Hematopoietic multipotent progenitor cell treated with erythropoietin and hydrocortisone succinate and interleukin-3 and kit ligand, for 17 days (in vitro differentiated cells): ENCODE measurements at places on chromosomes 2 and 18.

- DNase-seq = no peak
Observed at GRCh38 chr18:9474108-9474982, 968 bp upstream of the RALBP1 start.

DNA sequence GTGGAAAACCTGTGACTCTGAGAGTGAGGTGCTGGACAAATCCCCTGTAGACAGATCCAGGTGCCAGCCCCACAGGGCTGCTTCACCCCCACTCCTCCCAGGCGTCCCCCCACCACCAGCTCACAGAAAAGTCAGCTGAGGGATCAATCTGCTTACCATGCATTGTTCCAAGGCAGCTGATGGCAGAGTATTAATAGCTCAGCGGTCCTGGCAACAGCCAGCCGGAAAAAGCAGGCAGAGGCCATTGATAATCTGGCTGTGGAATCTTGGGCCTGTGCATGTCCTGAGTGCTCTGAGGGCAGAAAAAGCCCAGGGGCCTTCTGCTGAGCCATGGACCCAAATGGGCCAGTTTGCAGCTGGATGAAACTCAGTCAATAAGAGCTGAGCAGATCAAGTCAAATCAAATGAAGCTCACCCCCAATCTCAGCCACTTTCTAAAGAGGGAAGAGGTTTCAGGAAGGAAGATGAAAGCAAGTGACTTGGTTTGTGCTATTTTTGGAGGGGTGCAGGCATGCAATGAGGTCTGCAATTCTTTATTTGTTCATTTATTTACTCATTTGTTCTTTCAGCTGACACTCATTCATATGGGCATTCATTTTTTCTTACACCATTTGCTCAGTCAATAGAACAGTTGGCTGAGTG, 63.4 kb downstream of the GYPC start:
- DNase-seq = no peak

DNA sequence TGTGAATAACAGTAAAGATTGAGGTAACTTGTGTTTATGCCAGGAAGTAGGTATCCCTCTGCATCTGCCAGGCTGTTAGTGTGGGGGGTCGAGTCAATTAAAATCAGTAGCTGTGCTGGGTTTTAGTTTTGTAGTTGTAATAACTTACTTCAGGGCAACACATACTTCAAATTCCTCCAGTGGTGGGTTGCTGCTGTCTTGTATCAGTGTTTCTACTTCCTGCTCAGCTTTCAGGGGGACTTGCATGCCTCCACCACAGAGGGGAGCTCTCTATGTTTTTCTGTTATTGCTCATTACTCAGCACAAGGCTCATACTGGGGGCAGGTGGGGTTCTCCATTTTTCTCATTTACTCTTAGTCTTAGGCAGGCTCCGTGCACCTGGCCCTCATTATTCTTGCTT, 136.8 kb downstream of the CAPN13 start:
- no peak for DNase-seq

DNA sequence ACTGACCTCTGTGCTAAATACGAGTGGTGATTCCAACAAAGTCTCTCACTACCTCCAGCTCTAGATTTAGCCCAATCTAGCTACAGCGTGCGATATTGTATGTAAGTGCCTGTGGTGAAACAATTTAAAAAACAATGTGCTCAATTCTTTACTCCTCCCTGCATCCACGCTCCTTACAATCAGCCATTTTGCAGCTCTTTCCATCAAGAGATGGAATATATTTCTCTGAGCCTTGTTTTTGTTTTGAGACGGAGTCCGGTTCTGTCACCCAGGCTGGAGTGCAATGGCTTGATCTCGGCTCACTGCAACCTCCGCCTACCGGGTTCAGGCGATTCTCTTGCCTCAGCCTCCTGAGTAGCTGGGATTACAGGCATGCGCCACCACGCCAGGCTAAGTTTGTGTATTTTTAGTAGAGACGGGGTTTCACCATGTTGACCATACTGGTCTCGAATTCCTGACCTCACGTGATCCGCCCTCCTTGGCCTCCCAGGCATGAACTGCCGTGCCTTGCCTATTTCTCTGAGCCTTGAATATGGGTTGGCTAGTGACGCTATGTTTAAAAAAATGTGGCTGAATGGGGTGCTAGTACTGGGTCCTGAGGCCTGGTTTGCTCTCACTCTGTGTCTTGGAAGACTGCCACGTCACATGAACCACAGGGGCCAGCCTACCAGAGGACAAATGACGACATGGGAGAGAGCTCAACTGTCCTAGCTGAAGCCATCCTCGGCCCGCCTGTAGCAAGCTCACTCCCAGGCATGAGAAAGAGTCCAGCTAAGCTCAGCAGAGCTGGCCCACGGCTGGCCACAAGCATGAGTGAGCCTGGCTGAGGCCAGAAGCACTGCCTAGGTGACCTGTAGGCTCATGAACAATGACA, 14.8 kb downstream of the WDFY1 start:
- DNase-seq = no peak

DNA sequence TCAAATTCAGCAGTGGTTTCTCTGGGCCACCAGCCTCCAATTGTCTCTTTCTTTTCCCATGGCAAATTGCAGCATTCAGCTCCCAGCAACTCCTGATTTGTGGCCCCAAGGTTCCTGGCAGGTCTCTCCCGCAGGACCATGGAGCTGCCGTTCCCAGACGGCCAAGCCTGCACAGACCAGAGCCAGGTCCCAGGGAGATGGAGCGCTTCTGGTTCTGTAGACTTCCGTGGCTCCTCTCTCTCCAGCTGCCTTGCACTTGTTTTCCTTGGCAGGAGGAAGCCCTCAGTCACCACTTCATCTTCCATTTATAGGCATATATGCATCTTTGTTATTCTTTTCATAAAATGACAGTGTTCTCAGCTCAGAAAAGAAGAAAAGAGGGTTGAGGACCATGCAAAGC, 21.7 kb downstream of the TNP1 start:
- no peak for DNase-seq

DNA sequence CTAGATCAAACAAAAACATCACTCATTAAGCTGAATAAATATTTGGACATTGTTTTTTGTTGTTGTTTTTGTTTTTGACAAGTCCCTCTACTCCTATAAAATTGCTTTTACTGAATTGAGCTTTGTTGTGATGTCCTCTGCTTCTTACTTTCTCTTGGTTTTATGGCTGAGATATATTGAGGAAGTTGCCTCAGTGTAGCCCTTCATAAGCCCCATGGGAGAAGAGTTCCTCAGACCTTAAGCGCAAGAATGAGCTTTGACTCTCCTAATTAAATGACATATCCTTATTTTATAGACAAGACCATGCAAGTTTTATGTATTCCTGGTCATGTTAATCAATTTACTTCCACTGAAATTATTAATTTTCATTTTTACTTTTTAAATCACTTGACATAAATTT, 54.9 kb downstream of the CERKL start:
- DNase-seq = no peak

- no peak for DNase-seq
Observed at GRCh38 chr2:230234845-230235244, 9.3 kb downstream of the SP140 start.

DNA sequence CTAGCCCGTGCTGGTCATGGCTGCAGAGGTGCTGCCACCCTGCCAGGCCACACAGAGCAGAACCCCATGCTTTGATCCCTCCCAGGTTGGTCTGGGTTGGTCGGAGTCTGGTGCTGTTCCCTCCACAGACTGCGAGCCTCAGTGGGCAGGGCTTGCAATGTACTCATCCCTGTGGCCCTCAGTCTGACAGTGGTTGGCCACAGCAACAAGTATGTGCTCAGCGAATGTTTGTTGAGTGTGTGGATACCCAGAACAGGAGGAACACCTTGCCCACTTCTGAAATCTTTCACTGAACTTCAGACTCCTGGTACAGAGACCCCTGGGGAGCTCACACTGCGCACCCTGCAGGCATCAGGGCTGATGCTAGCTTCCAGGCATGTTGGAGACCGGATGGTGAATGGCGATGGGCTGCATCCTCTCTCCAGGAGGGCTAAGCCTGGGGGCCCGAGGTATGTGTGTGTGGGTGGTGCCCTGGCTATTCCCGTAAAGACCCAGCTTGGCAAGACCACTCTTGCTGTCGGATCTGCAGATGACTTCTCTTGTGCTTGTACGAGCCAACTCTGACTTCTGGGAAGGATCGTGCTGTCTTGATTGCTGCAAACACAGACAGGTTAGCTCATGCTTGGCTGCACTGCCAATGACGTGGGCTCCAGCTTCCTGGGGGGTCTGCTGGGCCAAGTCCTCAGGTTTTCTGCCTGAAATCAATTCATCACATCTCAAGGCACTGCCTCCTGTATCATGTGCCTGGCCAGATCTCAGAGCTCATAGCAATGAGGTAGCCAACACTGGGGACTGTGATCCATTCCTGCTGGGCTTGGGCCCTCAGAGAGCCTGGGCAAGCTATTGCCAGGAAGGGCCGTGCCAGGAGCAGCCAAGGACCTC, 43.7 kb downstream of the RHOB start:
- DNase-seq = no peak

DNA sequence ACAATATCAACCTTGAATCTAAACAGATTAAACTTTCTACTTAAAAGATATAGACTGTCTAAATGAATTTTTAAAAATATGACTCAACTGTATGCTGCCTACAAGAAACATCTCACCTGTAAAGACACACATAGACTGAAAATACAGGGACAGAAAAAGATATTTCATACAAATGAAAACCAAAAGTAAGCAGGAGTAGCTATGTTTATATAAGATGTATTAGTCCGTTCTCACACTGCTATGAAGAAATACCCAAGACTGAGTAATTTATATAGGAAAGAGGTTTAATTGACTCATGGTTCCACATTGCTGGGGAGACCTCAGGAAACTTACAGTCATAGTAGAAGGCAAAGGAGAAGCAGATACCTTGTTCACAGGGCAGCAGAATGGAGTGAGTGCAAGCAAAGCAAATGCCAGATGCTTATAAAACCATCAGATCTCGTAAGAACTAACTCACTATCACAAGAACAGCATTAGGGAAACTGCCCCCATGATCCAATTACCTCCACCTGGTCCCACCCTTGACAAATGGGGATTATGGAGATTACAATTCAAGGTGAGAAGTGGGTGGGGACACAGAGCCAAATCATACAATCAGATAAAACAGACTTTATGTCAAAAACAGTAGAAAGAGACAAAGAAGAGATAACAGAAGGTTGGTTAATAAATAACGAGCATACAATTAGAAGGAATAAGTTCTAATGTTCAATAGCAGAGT, 214.4 kb upstream of the SLC39A10 start:
- DNase-seq = no peak

DNA sequence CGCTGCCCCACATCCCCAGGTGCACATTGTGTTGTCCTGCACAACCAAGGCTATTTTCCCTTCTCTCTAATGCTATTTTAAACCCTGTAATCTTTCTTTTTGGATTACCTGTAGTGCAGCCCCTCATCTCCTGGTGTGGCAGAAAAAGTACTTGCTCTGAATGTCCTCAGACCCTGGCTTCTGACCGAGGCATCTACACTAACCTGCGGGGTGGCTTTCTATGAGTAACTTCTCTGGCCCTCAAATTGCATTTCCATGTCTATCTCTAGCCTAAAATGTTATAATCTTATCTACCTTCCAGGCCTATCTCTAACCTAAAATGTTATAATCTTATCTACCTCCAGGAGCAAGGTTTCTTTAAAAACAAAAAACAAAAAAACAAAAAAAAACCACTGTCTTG, 18.2 kb upstream of the SP5 start:
- DNase-seq = no peak

DNA sequence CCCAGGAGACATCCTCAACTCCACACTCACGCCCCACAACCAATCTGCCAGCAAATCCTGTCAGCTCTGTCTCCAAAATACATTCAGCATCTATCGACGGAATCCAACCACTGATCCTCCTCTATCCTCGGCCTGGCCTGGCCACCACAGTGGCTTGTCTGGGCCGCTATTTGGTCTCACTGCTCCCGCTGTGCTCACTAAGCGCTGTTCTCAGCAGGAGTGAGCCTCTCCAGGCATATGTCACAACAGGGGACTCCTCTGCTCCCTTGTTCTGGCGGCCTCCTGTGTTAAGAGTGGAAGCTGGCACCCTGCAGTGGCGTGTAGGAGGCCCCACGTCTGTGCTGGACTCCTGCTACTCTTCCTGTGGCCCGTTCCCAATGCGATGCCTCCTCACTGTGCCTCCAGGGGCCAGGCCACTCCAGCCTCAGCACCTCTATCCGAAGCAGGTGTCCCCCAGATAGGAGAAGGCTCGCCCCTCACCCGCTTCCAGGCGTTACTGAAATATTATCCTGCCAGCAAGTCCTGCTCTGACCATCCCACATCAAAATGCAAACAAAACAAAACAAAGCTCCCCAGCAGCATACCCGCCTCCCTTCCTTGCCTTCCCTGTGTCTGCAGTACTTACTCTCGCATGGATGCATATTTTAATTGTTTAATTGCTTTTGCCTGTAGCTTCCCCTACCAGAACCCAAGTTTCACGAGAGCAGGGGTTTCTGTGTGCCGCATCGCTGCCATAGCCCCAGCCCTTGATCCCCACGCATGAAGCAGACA, 39.9 kb downstream of the CENPO start:
- DNase-seq = no peak

DNA sequence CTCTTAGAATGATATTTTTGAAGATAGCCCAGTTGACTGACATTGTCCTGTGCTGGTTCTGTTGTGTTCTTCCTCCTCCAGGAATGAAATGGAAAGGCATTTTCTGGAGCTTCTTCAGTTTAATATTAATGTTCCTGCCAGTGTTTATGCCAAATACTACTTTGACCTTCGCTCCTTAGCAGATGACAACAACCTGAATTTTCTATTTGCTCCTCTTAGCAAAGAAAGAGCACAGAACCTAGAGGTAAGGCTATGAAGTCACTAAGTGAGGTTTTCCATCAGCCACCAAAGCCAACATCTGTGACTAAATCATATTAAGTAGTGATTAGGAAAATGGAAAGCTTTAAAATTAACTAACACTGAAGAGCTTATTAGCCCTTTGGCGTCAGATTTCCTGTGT, 18.8 kb downstream of the FZD5 start:
- DNase-seq = no peak

DNA sequence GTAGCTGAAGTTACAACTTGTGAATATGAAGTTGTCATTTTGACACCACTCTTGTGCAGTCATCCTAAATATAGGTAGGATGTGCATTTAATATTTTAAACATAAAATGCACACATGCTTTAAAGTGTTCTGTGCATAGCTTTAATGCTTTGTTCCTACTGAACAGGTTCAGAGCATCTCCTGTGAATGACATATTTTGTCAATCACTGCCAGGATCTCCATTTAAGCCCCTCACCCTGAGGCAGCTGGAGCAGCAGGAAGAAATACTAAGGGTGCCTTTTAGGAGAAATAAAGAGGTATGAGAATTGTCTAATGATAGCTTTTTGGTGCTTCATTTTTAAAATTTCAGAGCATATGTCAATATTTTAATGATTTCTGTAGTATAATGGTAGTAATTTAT, 14.7 kb downstream of the ERLEC1 start:
- DNase-seq = no peak

- no peak for DNase-seq
Observed at GRCh38 chr18:77110936-77111335, 21.6 kb downstream of the MBP start.

GRCh38 chr18:48552130-48552529, 13.3 kb downstream of the CTIF start:
- no peak for DNase-seq

DNA sequence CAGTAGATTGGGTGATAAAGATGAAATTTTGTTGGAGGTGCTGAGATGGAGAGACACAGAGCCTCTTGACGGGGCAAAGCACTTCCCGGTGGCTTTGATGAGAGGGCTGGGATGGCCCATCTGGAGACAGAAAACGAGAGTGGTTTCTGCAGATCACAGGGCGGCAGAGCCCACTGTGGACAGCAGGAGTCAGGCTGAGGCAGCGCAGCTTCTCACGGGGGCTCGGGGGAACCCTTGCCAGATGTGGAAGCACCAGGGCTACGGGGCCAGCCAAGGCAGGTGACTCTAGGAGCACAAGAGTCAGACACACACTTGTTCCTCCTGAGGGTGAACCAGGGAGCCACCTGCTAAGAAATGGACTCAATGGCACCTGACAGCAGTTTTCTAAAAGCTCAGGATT, 78.5 kb downstream of the TPO start:
- DNase-seq = no peak
